ENCODE measurements at places on chromosomes 5 and 9.

GRCh38 chr5:58410441-58410840, 49.4 kb downstream of the PLK2 start:
- DNase-seq: no peak

DNA sequence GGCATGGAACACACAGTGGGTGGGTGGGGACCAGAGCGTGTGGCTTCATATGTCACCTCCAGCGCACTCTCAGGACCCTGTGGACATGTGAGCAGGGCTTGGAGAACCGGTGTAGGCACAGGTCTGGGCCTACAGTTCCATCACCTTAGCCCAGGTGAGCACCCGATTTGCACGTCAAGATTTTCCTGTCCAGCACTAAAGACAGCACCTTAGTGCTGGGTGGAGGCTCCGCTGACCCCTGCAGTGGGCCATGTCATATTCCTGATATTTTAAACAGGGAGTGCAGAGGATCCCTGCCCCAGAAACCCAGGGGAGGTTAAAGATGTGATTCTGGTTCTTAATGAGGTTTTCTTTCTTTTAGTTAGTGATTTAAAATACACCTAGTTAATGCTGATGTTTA, 356.0 kb upstream of the IRX4 start:
- no peak for DNase-seq

DNA sequence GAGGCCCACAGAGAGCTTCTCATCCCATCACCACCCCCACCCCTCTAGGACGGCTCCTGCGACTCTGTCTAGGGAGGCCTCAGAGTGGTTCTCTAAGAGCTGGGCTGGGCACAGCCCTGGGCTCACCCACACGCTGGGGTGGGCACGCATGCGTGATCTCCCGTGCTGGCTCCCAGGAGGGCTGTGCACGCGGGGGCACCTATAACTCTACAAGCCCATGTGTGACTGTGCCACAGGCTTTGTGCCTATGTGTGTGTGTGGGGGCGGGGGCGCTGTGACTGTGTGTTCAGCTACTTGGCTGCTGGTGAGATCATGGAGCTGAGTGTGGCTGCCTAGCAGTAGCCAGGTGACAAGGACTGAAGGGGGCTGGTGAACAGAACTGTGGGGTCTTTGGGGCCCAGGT, 32.2 kb downstream of the NDUFA8 start:
- DNase-seq: no peak

- no peak for DNase-seq
Measured at GRCh38 chr9:131393622-131394463, at the start of gene PRRC2B. TSS of gene PRRC2B (plus strand) at chr9:131394086. CDS start at chr9:131430145, 36,059 bp downstream.

DNA sequence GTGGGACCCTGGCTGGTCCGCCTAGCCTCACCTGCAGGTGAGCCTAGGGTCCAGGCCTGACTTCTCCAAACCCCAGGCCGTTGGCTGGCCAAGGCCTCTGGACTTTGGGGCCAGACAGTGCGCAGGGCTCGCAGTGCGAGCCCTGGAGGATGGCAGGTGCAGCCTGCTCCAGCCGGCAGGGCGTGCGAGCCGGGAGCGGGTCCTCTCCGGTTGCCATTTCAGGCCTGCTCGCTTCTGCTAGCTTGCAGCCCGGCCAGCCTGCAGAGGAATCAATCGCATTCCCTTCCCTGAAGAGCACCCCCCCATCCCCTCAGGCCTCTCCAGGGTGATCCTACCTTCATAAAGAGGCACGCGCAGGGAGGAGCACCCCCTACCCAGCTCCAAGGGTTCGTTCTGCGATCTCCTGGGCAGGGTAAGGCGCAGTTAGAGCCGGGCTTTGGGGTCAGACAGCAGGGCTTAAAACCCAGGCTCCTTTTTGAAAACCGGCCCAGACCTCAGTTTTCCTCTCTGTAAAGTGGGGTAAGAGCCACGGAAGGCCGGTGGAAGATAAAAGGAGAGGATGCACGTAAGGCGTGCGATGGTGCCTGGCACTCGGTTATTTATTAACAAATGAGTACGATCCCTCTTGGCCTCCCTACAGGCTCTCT, 6.2 kb downstream of the BARHL1 start:
- DNase-seq: no peak
